Activated gamma-delta T cell treated with anti-CD3 and anti-CD28 coated beads, Interleukin-2, amount 50 U/mL, for 16 hours (primary cell): ENCODE measurements at places on chromosomes 2 and 18.

GRCh38 chr2:75592030-75592429 lies 31.3 kb upstream of the EVA1A start:
- no peak for DNase-seq

GRCh38 chr2:16682431-16683118 lies 16.9 kb upstream of the CYRIA start:
- no peak for DNase-seq

- DNase-seq, result no peak
Observed at GRCh38 chr2:169513926-169514325, 4.4 kb downstream of the KLHL41 start.

- no peak for DNase-seq
Observed at GRCh38 chr2:216236486-216236885, 127.3 kb downstream of the XRCC5 start.

- no peak for DNase-seq
Observed at GRCh38 chr2:226524381-226524843, 275.2 kb downstream of the IRS1 start.

DNA sequence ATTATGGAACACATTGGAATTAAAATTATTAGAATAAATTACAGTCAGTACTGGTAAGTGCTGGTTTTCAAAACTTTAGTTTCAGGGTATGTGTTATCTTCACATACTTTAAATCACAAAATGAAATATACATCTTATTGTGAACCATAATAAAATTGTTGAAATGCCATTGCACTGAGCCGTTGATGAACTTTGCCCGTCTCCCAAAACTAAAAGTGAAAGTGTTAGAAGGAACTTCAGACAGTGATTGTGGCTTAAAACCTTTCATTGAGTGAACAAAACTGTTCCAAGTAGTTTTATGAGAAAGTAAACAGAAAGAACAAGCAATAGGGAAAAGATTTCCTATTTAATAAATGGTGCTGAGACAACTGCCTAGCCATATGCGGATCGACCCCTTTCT lies 811.6 kb downstream of the PLCL1 start:
- DNase-seq, result no peak

DNA sequence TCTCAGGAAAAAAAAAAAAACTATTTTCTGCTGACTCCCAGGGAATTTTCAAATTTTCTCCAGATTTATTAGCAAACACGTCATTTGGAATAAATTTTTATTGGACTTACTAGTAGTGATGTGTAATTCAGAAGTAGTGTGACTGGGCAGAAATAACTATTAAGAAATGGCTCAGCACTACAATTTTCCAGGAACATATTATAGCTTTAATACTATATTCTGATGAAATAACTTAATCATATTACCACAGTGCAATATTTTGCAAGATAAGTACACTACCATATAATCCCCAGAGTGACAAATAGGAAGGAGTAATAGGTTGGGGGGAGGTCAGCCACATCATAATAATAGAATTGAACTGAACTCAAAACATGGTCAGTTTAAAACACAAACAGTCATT lies 19.7 kb upstream of the TNFAIP6 start:
- DNase-seq, result no peak

DNA sequence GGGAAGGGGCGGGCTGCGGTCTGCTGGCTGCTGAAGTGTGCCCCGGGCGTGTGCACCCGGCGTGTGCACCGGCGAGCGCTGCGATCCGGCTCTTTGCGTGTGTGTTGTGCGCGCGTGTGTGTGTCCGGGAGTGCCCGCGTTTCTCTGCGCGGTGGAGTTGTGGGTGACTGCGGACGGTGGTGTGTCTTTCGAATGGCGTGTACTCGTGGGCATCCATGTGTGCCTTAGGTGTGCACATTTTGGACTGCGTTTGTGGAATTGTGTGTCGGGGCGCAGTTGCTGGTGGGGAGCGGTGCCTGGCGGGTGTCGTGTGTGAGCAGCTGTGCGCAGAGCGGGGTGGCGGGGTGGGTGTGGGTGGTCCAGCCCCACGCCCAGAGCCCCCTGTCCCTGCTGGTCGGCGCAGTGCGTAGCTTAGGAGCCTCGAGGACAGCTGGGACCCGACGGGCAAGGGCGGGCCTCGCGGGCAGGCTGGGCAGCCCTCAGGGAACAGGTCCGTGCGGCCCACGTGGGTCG lies 533 bp downstream of the HPCAL1 start:
- DNase-seq, result no peak

DNA sequence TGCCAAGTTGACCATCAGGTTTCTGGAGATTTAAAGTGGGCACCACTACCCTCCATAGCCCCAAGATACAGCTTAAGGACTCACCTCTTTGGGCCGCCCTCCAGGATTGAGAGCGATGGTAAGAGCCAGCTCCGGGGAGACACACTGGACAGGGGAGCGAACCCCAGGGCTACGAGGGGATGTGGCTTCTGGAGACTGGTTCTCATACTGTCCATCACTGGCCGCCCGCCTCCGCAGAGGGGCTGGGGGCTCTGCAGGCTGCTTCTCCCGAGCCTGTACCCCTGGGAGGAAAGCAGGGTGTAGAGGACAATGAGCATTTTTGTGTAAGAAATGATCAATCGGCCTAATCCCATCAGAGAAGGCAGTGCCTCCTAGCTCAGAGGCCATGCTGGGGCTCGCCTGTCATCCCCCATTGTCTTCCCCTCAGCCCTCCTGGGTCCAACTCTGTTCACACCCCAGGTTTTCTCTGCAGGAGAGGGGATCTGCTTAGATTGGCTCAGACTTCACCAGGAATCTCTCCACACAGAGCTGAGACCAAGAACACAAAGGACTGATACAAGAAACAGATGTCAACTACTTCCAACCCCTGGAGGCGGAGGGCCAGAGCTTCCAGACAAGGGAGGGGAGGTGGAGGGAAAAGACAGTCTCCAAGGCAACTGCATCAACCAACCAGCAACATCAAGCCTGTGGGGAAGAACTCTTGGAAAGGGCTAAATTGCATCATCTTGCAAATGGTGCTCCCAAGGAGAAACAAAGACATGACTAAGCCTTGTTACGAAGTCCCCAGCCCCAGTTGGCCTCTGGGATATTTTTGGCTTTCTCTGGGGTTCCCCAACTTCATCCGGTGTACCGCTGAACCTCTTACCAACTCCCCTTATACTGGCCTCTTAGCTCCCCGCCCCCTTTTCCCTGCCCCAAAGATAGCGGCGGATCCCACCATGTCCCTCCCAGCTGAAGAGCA lies 166.6 kb downstream of the TNS1 start:
- DNase-seq, result no peak

- DNase-seq, result no peak
Observed at GRCh38 chr2:27954771-27955383, 64.3 kb downstream of the BABAM2 start.

GRCh38 chr2:105262651-105263091 lies 21.1 kb downstream of the GPR45 start:
- DNase-seq, result no peak

- DNase-seq, result no peak
Observed at GRCh38 chr2:6814312-6814711, 51.4 kb downstream of the CMPK2 start.

GRCh38 chr2:237359894-237360780 lies 53.8 kb downstream of the COL6A3 start:
- no peak for DNase-seq

DNA sequence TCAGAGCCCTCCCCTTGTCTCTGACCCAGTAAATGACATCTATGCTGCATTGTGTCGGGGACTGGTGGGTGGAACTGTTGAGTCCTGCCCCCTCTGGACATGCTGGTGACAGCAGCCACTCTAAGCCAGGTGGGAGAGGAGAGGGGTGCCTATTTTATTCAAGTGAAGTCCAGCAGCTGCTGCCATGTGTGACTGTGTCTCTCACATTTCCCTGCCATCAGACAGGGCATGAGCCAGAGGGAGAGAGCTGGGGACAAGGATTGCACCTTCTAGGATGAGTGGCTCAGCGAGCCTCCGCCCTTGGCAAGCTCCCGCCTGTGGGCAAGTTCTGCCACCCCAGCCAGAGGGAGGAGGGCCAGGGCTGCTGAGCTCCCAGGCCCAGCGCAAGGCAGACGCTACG lies 13.7 kb downstream of the NGEF start:
- DNase-seq, result no peak

GRCh38 chr2:171237751-171238505 lies 77.2 kb upstream of the TLK1 start:
- no peak for DNase-seq

DNA sequence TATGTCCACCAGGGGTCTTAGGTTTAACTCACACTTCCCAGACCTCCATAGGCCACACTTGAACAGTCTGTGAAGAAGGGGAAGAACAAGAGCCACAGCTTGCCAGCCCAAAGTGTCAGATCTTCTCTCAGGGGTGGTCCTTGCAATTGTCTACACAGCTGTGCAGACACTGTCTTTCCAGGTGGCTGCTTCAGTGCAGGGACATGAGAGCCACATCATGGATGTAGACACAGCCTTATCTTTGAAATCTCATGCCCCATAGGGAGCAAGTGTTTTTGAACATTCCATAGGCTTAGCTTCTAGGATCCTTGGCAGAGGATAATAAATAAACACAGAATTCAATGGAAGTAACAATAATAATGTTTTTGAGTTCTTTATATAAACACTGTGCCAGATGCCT lies 6.7 kb downstream of the ZNF407 start:
- DNase-seq, result no peak

DNA sequence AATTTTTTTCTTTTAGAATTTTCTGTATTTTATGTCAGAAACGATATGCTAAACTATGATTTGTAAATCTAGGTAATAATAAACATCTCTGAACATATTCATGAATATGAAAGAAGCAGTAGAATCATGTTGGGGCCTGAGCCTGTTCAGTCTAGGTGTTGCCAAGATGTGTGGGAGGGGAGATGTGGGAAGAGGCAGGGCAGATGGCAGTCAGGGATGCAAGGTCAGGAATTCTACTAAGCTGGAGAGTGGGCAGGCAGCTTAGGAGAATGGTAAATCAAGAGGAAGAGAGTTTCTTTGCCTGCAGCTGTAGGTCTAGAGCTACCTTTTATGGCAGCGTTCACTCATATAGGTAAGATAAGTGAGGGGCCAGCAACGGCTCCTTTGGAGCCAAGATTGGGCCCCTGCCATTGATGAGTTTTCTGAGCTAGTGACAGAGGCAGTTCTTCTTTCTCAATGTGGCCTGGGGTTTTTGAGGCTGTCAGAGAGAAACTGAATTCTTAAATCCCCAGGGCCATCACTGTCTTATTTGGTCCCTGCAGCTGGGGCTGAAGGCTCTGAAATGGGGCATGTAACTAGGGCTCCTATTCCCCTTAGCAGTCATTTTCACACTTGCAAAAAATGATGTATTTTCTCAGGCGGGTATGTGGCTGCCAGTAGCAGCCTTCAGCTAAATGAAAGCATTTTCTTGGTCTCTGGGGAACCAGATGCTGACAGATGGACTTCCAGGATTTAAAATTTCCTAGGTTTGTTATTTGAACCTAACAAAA lies 232.8 kb downstream of the PIK3C3 start:
- DNase-seq, result no peak

GRCh38 chr2:242098445-242099128 lies 229.1 kb downstream of the RTP5 start:
- no peak for DNase-seq

DNA sequence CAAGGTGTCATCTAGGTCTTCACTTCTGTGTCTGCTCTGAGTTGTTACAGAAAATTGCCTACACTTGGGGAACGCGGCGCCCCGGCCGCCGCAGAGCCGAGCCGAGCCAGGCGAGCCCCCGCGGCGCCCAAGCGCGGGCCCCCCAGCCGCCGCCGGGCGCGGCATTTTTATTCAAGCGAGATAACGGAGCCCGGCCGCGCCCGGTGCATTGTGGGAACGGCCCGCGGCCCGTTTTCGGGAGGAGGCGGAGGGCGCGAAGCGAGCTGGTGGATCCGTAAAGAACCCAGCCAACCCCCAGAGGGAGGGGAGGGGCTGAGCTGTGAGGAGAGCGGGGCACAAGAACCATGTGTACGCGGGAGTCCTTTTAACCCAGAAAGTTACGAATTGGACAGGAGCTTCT lies 191.8 kb downstream of the FTCDNL1 start:
- no peak for DNase-seq

DNA sequence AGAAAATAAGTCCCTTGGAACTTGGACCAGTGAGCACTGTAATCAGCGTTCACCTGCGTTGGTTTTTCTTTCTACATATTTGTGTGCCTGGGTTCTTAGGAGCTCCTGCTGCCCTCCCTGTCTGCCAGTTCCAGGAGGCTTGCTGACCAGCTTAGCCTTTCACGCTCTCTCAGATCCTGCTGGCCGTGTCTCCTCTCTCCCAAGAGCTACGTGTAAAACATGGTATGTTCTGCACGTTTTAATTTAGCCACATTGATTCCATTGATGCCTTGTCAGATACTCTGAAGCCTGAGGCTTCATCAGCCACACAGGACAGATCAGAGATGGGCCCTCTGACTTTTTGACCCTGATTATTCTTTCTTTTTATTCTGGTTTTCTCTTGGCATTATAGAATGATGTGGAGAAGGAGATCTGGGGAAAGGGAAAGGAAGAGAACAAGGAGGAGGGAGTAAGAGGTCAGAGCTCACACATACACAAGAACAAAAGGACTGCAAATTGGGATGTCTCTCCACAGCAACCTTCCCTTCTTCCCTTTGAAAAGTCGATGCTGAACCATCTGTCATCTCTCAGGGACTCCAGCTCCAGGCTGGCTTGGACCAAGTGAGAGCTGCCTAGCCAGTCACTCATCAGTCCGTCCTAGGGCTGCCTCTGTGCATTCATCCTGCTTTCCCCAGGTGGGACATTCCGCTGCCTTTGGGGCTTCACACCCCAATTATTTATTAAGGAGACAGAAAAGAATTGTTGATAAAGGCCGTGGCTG lies 152.8 kb downstream of the PIK3C3 start:
- no peak for DNase-seq

DNA sequence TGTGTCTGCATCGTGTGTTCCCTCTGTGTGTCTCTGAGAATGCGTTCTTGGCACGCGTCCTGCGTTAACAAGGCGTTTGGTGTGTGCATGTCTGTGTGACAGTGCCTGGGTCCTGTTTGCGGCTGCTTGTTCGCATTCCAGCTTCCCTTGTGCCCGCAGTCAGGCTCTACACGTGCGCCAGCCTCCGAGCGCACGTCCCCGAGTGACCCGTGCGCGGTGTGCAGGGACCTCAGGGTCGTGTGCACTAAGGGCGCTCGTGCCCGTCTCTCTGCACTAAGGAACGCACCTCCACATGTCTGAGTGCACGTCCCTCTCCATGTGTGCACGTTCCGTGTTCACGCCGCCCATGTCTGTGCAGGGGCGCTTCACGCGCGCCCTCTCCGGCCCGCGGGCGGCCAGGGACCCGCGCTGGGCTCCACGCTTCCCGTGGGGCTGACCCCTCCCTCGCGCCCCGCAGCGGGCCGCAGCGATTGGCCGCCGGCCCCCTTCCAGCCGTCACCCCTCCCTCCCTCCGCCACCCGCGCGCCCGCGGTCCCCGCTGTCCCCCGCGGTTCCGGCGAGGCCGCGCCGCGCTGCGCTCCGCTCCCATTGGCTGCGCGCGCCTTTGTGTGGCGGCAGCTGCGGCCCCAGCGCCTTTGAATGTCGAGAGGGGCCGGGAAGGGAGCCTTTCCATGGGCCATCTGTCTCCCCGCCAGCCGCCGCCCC lies 229.4 kb downstream of the HAUS1 start:
- no peak for DNase-seq

GRCh38 chr2:46869621-46870020 lies 46.0 kb downstream of the MCFD2 start:
- no peak for DNase-seq

GRCh38 chr2:6499691-6500090 lies 366.0 kb downstream of the CMPK2 start:
- DNase-seq, result no peak

GRCh38 chr2:235520787-235521186 lies 26.9 kb downstream of the AGAP1 start:
- DNase-seq, result no peak

- no peak for DNase-seq
Observed at GRCh38 chr2:24435391-24436316, 55.4 kb upstream of the NCOA1 start.
